ENCODE measurements at places on chromosomes 12 and 14. TPM values are rescaled to one million over a fixed set of nuclear protein-coding genes. Genes with fewer than 3 reads are reported as not detected.
A peak's percentile ranks its signal among the peaks of the same experiment; 100 is the strongest.

Gene LALBA
- total RNA-seq = not detected

Gene SERPINA10
- not detected for total RNA-seq

Gene UNC79
- 0.69 TPM for total RNA-seq

Gene TSHR
- not detected for total RNA-seq

Gene PLEKHG7
- not detected for total RNA-seq

Gene RNU4-1
- total RNA-seq = 5,368 TPM

Gene SPTB
- total RNA-seq = 9.0 TPM

- no peak for DNase-seq
These were observed 137.5 kb upstream of the CCND2 start for GRCh38 chr12:4135919-4136605.

DNA sequence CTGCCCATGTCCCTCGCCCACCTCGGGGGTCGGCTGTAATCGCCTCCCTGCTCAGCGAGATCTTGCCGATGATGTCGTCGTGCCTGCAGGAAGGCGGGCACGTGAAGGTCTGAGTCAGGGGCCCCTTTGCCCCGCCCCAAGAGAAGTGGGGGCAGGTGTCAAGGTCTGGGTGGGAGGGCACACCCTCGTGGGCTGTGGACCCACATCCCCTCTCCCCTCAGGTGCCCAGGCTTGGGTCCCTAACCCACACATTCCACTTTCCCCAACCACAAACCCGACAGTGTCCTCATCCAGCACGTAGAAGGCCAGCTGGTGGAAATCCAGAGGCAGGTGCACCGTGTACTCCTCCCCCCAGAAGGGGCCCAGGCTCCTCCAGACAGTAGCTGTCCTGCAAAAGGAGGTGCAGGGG lies 7.8 kb downstream of the RASAL1 start:
- DNase-seq = no peak

DNA sequence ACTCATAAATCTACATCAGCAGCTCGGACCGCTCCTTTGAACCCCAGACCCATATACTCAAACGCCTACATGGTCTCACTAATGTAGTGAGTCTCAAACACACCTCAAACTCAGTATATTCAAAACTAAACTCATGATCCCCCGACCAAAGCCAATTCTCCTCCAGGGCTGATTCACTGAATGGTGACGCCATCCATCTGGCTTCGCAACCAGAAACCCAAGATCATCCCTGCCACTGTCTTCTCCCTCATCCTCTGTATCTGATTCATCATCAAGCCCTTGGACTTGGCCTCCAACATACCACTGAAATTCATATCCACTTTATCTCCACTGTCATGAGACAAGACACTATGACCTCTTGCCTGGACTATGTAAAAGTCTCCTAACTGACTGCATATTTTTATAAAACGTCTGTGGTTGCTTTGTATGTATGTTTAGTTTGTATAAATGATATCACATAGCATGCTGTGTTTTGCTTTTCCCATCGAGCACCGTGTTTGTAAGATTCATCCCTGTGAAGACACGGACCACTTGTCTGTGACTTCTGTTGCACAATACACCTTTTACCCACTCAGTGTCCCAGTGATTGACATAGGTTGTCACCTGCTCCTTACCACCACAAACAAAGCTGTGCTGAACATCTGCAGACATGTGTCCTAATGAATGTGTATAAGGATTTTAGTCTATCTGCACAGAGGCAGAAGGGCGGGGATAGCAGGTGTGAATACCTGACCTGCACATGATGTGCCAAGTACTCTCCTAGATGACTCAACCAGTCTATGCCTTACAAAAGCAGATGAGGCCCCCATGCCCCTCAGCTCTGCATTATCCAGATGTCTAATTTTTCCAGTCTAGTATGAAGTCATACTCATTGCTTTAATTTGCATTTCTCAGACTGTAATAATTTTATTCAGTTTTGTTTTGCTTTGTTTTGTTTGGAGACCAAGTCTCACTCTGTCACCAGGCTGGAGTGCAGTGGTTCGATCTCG lies 76.9 kb downstream of the VWF start:
- no peak for DNase-seq

DNA sequence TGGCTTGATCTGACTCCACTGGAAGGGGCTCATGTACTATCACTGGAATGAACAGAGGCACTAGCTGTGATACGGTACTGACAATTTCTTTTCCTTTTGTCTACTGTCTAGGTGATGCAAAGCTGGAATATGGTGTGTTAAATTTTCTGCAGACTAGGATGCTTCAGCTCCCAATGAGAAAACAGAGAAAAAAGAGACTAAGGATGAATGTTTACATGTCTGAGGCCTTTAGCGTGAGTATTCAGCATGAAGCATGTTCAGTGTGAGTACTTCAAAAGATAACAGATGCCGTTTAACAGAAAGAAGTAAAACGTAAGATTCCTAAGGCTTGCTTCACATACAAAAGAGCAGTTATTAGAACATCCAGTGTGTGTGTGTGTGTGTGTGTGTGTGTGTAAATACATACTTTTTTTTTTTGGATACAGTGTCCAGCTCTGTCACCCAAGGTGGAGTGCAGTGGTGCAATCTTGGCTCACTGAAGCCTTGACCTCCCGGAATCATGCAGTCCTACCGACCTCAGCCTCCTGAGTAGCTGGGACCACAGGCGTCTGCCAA lies 92.3 kb upstream of the FERMT2 start:
- DNase-seq = no peak

- DNase-seq = no peak
These were observed 47.5 kb downstream of the DLK1 start for GRCh38 chr14:100774164-100774537.

DNA sequence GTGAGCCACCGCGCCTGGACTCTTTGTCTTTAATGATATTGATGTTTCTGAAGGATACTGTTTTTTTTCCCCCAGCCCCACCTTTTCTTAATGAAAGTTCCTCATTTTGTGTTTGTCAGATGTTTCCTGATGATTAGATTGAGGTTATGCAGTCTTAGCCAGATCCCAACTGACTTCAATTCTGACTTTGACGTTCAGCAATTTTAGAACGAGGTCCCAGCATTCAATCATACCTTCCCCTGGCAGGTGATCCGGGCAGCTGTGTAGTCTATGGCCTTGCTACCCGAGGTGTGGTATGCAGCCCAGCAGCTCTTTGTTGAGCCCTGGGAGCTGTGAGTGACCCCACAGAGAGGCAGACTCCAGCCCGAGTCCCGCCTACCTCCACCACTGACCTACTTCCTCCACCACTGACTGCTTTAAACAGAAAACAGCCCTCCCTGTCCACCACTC lies 82.7 kb downstream of the LGMN start:
- DNase-seq = no peak

GRCh38 chr12:98763656-98764055 lies 118.6 kb downstream of the APAF1 start:
- DNase-seq = no peak

- no peak for DNase-seq
These were observed 24.7 kb downstream of the NGDN start for GRCh38 chr14:23494223-23494622.

DNA sequence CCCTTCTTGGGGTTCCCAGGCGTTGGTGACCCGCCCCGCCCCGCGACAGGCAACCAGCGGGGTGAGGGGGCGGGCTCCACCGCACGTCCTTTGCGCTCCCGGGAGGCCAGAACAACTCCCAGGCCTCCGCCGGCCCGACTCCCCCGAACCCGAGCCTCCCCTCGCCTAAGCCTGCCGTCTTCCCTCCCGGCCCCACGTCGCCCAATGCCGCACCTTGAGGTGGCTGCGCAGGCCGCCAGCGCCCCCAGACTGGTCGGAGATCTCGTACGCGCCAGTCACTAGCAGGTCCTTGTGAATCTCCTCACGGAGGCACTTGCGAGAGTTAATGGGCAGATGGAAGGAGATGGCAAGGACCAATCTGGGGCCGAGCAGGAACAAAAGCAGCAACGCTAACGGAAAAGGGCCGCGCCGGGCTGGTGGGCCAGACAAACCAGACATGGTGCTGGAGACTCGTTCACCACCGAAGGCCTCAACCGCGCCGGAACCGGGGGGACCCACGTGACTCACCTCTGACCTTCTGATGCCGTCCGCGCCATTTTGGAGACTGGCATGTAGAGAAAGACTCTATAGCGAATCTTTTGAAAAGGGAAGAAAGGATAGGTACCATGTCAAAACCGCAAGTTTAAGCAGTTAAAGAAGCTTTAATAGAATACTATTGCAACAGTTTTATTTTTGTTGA lies at the start of gene TMED10:
TMED10 (minus strand) TSS at position 471 of the 679 bp plus-strand sequence; CDS start at position 438, 33 bp downstream.
- peak; percentile 73 for DNase-seq

DNA sequence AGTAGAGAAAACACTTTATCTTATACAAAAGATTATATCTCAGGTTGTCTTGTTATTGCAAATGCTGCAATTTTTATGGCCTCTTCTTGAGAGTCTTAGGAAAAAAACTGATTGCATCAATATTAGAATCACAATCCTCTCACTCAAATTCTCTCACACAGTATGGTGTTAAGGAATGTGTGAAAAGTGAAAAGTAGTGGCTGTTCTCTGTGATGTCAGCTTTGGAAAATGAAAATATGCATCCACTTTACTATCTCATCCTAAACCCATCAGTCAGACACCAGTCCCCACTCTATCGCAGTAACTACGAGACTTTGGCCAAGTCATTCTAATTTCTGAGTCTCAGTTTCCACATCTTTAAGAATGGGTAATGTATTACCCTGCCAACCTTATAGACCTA lies 32.6 kb upstream of the NTF3 start:
- DNase-seq = no peak
